ENCODE measurements at places on chromosomes 5 and 9.

- no peak for DNase-seq
These were observed 24.0 kb downstream of the NDUFS6 start for GRCh38 chr5:1824903-1825841.

- no peak for DNase-seq
These were observed 64.2 kb upstream of the STK32A start for GRCh38 chr5:147170603-147171002.

DNA sequence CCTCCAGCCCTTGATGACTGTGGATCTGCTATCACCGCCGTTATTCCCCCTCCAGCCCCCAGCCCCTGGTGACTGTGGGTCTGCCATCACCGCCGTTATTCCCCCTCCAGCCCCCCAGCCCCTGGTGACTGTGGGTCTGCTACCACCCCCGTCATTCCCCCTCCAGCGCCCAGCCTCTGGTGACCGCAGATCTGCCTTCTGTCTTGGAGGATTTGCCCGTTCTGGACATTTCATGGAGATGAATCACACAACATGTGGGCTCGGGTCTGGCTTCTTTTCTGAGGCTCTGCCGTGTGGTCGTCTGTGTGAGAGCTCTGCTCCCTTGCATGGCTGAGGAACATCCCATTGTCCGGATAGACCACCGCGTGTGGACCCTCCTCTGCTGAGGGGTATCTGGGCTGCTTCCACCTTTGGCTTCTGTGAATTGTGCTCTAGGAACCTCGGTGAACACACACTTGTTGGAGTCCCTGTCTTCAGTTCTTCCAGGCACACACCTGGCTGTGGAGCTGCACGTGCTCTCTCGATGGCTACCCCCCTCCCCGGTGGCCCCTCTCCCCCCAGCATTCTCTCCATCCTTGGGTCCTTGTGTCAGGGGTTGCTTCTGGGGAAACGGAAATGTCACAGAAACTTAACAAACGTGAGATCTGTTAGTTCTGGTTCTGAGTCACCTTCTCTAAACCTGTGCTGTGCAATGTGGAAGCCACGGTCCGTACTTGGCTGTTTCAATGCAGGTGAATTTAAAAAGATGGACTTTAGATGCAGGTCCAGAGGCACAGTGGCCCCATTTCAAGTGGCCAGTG lies 105.3 kb upstream of the COL5A1 start:
- DNase-seq, result no peak

DNA sequence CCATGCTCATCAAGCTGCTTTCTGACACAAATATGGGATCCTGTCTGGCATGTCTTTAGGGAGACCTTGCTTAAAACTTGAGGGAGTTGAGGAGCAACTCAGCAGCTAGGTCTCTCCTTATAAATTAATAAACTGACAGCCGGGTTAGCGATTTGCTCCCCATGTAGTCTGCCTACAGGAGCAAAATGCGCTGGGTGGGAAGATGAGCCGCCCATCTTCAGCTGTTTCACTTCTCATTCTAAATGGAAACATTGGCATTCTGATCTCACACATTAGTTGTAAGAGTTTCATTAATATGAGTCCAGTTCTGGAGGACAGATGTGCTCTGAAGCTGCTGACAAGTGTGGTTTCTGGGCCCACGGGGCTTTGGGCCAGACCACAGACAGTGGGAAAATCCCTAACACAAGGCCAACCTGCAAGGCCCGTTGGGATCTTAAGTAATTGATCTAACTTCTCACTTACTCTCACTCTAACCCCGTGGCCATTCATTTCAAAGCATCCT lies 197.0 kb downstream of the MCTP1 start:
- DNase-seq, result no peak

DNA sequence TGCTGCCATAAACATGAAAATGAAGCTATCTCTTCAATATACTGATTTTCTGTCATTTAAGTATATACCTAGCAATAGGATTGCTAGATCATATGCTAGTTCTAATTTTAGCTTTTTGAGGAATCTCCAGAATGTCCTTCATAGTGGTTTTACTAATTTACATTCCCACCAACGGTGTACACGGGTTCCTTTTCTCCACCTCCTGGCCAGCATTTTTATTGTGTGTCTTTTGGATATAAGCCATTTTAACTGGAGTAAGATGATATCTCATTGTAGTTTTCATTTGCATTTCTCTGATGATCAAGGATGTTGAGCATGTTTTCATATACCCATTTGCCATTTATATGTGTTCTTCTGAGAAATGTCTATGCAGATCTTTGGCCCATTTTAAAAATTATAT lies 446.5 kb downstream of the GABRG2 start:
- no peak for DNase-seq

DNA sequence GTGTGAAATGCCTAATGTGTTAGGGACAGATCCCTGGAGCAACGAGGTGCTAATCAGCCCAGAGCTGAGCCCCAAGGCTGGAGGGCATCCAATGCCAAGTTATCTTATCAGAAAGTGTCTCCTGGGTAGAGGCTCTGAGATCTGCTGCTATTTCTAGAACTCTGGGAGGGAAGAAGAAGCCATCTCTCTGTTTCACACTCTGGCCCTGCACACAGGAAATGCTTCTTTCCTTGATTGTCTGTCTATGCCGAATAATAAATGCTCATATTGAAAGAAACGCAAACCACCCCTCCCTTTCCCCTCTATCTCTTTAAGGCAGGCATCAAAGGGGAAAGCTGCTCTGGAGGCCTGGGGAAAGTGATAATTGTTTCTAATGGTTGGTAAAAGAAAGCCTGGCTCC lies 166.7 kb downstream of the PAPPA start:
- no peak for DNase-seq

DNA sequence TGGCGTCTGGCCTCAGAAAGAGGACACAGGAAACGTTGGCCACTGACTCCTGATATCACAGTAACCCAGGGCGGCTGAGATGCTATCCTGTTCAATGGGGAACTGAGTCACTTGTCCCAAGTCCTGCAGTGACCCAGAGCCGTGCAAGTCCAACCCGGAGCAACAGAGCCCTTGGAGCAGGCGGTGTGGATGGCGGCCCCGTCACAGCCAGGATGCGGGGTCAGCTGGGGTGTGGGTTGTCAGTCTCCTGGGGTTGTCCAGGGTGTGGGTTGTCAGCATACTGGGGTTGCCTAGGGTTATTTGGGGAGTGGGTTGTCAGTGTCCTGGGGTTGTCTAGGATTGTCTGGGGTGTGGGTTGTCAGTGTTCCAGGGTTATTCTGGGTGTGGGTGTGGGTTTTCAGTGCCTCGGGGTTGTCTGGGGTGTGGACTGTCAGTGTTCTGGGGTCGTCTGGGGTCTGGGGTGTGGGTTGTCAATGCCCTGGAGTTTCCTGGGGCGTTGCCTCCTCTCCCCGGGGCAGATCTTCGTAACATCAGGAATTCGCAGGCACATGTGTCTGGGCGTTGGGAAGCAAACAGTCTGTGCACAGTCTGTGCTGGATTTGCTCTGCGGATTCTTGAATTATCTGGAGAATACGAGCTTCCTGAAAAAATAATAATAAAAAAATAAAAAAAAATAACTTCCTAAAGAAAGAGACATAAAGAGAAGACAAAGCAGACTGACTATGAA lies 257.5 kb downstream of the PARP8 start:
- no peak for DNase-seq

DNA sequence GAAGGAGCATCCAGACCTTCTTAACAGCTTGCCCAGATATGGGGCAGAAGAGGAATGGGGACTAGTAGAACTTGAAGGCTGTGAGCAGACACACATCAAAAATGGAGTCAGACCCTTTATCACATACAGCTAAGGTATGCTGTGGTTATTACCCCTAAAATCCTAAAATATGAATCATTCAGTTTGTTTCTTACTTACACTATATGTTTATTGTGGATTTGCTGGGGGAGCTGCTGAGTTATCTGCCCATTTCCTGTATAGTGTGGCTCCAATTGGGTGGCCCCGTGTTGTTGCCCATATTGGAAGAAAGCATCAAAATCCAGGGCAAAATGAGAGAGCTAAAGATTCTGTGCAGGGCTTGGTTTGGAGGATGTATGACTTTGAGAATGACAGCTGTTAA lies 56.9 kb downstream of the AP3S1 start:
- DNase-seq, result no peak

- DNase-seq, result no peak
These were observed 236.5 kb downstream of the PBX3 start for GRCh38 chr9:125983681-125984080.

DNA sequence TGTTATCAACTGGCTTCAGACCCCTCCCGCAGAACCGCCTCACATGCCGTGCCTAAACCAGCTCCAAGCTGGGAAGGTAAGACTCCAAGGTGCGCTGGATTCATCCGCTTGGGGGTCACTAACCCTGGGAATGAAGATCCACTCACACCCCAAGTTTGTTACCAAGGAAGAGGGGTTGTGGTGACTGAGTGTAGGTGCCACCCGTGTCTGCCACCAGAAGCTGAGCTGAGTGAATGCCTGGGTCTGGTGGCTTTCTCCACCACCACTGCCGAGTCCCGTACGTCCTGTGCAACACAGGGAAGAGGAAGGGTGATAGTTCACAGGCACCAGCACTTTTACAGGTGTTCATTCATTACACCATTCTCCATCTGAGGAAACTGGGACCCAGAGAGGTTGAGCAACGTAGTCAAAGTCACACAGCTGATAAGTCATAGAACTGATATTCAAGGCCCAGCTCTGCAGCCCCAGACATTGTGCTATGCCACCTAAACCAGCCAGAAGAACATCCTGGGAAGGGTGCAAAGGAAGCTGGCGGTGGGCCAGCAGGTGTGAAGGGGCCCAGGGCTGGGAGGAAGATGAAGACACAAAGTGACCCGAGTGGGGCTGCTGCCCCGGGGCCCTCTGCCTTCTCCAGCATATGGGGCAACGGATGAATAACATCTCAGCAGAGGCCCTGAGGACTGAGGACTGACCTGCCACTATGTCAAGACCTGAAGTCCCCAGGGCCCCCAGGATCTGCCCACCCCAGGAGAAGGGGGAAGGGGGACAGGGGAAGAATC lies 70.9 kb upstream of the PPP1R26 start:
- DNase-seq, result no peak

Measured in stimulated activated CD8-positive, alpha-beta memory T cell treated with anti-CD3 and anti-CD28 coated beads, Interleukin-7, amount 100 ng/mL, for 1 hour (primary cell).